ENCODE measurements at places on chromosomes 1 and 21. TPM values are rescaled to one million over a fixed set of nuclear protein-coding genes. Genes with fewer than 3 reads are reported as not detected.

DNA sequence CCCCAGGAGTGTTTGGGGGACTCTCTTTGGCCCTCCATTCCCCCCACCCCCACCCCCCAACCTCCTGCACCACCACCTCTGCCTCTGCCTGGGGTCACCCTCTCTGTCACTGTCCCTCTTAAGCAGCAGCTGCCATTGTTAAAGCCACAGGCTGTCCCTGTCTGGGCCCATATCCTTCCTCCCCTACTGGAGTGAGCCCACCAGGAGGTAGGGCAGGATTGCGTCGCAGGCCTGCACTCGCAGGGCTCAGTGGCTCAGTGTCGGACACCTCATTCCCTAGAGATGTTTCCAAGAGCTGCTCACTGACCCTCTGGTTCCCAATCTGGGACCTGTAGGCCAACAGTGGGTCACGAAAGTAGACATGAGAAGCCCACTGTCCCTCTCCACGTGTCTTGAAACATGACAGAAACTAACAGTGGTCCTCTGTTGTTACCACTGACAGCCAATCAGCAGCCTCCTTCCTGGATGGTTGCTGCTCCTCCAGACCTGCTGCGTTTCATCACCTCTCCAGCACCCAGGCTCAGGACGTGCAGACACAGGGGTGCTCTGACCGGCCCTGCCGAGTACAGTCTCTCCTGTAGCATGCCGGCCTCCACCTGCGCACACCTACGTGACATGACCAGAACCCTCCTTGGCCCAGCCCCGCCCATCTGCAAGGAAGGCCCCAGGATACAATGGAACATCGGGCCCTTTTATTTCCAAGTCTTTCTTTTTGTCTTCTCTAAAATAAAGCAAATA is 7.7 kb downstream of the PRDM15 start:
- no peak for DNase-seq

- DNase-seq, result no peak
Observed at GRCh38 chr1:96515430-96515829, 206.2 kb upstream of the PTBP2 start.

DNA sequence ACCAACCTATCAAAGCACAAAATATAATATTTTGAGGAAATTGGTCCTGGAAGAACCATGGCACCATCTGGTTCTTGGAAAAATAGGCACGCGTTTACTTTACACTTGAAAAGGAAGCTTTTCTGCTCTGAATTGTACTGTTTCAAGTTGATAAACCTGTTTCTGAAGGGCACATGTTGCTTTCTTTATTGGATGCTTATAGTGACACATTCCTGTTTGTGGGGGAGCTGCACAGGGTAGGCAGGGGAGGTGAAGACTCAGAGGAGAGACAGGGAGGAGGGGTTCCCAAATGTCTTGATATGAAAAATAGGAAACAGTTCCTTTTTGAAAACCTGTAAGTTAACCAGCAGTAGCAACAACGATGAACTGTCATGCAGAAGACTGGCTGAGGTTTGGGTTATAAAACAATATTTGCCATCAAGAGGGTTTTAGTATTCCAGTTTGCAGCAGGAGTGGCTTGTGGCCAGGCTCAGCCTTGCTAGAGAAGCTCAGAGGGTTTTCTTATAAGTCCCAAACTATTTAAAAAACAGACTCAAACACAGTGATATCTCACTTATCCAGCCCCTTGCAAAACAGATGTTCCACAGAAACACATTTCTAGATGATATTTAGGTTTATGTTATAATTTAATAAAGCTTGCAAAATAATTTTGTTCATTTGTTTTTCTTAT is 127.0 kb upstream of the MROH9 start:
- no peak for DNase-seq

GRCh38 chr1:170168265-170168664 is 22.5 kb downstream of the NTMT2 start:
- no peak for DNase-seq

- DNase-seq, result no peak
Observed at GRCh38 chr1:89580036-89580435, 52.9 kb upstream of the LRRC8C start.

DNA sequence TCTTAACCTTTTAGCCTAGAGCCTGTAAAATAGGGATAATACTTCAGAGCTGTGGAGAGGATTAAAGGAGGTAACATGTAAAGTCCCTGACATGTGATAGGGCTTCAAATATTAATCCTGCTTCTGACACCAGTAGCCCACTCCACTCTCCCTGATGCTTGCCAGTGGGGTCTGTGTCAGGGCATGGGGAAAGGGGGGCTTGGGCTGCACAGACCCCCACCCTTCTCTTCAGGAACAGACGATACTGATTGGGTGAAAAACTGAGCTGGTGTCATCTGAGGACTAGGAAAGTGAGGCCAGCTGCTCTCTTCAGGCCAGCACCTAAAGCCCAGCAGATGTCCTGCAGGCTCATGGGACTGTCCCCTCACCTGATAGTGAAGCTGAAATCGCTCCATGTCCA is 27.0 kb upstream of the MEF2D start:
- no peak for DNase-seq

DNA sequence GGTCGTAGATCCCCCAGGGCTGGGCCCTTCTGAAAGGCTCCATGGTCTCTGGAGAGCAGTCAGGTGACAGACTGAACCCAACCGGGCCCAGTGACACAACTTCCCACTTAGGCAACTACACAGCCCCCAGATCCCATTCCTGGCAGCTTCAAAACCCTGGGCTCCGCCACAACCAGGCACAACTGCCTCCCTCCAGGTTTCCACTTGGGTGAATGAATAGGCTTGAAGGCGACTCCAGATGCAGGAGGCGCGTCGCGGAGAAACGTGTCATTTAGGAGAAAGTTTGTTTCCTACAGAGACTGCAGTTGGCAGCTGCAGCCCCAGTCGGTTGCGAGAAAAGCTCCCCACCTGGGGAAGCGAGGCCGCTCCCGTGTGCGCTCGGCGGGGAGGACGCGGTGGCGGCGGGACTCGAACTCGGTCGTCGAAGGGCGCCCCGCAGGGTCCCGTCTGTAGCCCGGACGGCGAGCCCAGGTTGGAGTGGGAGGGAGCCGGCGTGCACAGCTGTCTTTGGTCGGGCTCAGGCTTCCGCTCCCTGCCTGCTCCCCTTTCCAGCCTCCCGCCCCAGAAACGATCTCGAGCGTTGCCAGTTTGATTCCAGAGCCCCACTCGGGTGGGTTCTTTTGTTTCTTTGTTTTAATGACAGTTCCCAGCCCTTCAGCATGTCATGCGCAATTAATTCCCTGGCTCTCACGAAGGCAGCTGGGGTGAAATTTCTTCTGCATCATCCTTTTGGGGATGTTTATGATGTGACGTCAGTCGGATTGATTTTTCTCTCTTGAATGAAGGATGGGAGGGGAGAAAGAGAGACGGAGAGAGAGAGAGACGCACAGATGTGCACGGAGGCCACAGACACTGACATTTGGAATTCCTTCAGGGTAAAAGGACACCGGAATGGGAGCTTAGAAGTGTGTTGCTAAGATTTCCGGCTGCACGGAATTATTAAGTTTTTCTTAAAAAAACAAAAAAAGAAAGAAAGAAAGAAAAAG is 862 bp upstream of the SGIP1 start:
- DNase-seq, result no peak

GRCh38 chr1:228043281-228043848 is 36.6 kb downstream of the WNT3A start:
- DNase-seq, result peak; percentile 16

DNA sequence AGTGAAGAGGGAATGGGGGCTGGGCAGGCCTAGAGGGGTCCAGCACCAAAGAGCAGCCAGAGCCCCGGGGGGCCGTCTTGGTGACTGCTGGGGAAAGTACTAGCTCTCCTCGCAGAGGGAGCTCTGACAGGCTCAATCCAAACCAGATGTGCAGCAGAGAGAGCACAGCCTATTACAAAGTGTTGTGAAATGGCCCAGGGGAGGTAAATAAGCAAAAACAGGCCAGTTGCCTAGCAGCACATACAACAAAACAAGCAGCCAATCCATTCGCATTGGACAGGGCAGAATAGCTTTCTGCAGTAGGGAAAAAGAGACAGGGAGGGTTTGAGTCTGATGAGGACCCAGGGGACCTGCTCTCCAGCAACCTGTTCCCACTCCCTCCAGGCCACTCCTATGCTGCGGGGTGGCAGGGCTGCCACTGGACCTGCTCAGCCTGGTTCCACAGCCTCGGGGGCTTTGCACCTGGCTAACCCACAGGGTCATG is 239.6 kb upstream of the FGGY start:
- peak; percentile 74 for DNase-seq

Gene KHDC4
- 18.5 TPM for total RNA-seq

Gene TCHHL1
- total RNA-seq, result not detected

Gene SLC30A10
- 59.4 TPM for total RNA-seq

Gene CR1
- total RNA-seq, result 1.0 TPM

Gene CR1L
- total RNA-seq, result 0.43 TPM

Gene CTTNBP2NL
- total RNA-seq, result 4.5 TPM

Gene MTARC2
- total RNA-seq, result 129 TPM

All from left lobe of liver (tissue), 2 donors.